ENCODE measurements at places on chromosomes 5 and 9. TPM values are rescaled to one million over a fixed set of nuclear protein-coding genes. Genes with fewer than 3 reads are reported as not detected.

GTF3C4 gene
- 21.2 TPM for total RNA-seq

KDM3B gene
- total RNA-seq, result 72.0 TPM

ENG gene
- total RNA-seq, result 2.6 TPM

MVB12B gene
- 7.7 TPM for total RNA-seq

CCDC152 gene
- total RNA-seq, result not detected

GRCh38 chr9:117696154-117696553 is 8.0 kb upstream of the TLR4 start:
- no peak for DNase-seq

DNA sequence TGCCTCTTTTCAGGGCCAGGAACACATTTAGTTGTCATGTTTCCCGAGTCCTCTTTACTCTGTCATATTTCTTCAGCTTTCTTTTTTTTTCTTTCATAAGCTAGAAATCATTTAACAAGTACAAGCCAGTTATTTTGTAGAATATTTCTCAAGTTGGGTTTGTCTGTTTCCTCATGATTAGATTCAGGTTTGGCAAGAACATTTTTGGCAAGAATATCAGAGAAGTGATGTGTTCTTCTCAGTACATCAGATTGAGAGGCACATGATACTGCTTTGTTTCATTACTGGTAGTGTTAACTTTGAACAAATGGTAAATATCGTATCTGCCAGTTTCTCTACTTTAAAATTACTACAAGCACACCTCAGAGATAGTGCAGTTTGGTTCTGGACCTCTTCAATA is 45.1 kb downstream of the PCSK5 start:
- no peak for DNase-seq

DNA sequence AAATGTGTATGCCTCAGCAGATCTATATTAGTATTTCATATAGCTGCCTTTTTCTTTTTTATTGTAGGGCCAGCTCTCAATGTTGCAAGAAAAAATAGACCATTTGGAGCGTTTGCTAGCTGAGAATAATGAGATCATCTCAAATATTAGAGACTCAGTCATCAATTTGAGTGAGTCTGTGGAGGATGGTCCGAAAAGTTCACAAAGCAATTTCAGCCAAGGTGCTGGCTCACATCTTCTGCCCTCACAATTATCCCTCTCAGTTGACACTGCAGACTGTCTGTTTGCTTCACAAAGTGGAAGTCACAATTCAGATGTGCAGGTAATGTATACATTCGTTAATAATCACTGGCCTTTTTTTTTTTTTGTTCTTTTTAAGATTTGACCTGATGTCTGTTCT is 23.7 kb downstream of the MAN2A1 start:
- no peak for DNase-seq

DNA sequence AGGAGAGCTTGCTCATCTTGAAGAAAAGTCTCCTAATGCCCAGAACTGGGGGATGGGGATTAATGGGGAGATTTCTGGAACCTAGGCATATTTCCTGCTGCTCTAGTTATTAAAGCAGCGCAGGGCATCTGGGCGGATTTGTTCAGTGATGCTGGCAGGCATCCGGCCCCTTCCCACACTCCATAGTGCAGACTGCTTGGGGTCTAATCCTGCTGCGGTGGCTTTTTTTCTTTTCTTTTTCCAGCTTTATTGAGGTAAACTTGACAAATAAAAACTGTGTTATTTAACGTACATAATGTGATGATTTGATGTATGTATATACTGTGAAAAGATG is 30.7 kb downstream of the PPARGC1B start:
- peak; percentile 56 for DNase-seq
